ENCODE measurements at places on chromosomes 1 and 21.

DNA sequence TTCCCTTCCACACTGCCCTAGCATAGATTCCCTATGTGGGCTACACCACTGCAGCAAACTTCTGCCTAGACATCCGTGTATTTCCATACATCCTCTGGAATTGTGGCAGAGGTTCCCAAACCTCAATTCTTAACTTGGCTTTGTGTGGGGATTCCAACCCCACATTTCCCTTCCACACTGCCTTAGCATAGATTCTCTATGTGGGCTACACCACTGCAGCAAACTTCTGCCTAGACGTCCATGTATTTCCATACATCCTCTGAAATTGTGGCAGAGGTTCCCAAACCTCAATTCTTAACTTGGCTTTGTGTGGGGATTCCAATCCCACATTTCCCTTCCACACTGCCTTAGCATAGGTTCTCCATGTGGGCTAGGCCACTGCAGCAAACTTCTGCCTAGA lies 31.4 kb downstream of the ZNF670 start:
- DNase-seq, result no peak

DNA sequence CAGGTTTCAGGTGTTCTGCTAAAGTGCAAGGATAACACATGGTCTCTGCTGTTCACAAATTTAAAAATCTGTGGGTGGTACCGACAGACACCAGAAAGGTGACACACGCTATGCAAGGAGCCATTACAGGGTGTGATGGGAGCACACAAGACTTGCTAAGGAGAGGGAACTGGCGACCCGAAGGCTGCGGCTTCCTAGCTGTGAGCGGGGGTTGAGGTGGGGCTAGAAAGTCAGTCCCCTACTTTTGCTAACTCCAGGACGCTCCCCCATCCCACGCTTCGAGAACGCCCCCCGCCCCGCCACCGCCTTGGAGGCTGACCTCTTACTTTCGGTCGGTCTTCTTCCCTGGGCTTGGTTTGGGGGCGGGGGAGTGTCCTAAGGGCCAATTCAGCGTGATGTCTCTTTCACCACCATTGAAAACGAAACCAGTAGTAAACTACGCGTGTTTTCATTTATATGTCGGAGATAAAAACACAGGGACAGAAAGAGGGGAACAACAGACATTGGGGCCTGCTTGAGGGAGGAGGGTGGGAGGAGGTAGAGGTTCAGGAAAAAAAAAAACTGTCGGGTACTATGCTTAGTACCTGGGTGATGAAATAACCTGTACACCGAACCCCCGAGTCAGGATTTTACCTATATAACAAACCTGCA lies 1.1 kb downstream of the CKS1B start:
- DNase-seq, result no peak

DNA sequence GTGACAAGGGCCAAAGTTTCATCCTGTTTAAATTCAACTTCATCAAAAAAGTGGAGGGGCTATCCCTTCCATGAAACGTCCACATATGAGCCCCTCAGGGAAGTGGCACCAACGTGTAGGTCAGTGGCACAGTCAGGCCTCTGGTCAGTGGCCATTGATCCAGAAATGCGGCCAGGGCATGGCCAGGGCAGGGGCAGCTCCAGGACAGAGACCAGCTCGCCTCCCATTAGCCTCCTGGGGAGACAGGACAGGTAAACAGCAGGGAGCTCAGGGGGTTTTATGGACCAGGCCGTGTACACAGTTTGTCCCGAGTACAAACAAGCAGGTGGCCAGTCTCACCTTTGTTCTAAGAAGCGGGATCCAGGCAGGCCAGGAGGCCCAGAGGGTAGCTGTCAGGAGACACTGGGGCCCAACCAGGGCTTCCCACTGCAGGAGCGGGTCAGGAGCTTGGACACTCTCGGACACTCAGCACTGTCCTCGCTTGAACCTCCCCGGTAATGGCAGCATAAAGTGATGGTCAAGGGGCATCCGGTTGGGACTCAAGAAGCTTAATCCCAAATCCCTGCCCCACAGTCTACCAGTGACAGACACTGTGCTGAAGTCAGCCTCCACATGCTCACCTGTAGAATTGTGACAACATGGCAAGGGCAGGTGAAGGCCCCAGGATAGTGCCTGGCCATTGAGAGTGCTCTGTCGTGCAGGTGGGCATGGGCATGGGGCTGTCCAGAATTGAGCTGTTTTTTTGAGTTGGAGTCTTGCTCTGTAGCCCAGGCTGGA lies 144.1 kb upstream of the ERRFI1 start:
- no peak for DNase-seq

DNA sequence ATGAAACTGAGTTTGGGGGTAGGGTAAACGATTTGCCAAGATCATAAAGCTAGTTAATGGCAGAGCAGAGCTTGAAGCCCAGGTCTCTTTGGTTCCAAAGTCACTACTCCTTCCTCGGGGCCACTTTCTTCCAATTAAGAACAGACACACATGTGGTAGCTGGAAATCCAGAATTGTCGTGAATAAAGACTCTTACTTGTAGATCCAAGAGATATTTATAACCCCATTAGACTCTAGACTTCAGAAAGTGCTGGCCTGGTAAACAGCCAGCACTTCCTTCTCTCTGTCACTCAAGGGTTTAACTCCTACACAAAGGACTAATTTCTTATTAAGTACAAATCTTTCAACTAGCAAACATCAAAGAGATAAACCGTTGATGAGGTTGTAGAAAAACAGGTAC lies 2.7 kb downstream of the FAM163A start:
- no peak for DNase-seq

- no peak for DNase-seq
These were observed 13.8 kb upstream of the RIPPLY3 start for GRCh38 chr21:36992671-36993070.

- DNase-seq, result no peak
These were observed 60.3 kb downstream of the UBE2T start for GRCh38 chr1:202281316-202282024.

DNA sequence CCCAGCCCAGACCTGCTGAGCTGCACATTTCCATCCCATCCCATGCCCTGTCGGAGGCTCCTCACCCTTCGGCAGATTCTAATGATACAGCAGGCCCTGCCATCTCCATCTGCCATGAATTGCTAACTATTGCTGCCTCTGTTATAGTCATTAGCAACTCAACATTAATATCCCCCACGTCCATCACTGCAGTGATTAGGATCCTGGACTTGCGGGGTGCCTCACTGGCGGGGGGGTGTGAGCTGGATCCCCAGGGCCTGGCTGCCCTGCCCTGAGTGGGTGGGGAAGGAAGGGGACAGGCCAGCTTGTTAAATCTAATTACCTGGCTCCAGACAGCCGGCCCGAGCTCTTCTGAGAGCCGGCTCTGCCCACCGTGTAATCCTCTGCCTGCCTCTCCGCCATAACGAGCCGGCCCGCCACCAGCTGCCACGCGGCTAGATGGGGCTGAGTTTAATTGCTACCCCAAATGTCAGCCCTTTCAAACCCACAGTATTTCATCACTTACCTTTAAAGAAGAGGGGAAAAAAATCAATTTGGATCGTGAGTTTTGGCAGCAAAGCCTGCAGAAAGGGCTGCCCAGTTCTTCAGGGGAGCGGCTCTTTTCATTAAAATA lies 227.3 kb upstream of the CSF3R start:
- DNase-seq, result no peak

Measured in LNCaP clone FGC (cell line).